ENCODE measurements at places on chromosomes 4 and X.

- no peak for DNase-seq
Measured at GRCh38 chr4:63922146-63922545, 487.1 kb downstream of the TECRL start.

GRCh38 chrX:129925305-129926092 lies 19.5 kb downstream of the UTP14A start:
- peak; percentile 41 for DNase-seq

GRCh38 chr4:66769441-66769840 lies 775.9 kb downstream of the CENPC start:
- no peak for DNase-seq

DNA sequence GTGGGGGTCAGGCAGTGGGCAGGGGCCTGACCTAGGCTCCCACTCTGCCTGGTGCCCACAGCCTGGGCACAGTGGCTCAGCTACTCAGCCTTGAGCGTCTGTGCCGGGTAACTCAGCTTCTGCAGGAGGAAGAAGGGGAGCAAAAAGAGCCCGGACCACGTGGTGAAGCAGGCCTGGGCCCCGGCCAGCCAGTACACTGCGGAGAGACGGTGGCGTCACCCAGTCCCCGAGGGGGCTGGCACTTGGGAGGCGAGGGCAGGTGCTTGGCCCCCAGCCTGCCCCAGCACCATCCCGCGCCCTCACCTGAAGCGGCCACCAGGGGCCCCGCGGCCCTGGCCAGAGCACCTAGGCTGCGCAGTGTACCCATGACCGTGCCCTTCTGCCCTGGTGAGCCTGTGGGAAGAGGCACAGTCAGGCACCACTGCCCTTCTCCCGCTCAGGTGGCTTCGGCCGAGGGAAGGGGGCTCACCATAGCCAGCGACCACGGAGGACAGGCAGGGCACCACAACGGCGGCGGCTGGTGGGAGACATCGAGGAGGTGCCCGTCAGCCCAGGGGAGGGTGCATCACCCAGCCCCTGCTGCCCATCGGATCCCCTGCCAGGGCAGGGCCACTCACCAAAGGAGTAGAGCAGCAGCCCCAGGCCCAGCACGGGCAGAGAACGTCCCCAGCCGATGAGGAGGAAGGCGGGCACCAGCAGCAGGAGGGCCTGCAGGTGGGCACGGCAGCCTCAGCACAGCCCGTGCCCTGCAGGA lies 32.3 kb downstream of the NOP14 start:
- no peak for DNase-seq

DNA sequence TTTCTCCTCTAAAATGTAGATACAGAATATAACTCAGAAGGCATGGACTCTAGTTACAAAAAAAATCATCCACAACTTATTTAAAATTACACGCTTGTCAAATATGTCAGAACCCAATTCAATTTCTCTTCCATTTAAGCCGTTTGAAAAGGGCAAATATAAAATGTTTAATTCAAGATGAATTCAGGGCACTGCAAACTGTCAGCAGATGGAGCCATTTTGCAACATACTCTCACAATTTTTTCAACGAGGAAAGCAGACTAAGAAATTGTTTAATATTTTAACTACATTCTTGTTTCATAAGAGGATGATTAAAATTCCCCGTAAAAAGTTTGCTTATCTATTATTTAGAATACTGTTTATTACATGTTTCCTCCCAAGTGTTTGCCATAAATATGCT lies 321.3 kb upstream of the CPXCR1 start:
- DNase-seq = no peak

DNA sequence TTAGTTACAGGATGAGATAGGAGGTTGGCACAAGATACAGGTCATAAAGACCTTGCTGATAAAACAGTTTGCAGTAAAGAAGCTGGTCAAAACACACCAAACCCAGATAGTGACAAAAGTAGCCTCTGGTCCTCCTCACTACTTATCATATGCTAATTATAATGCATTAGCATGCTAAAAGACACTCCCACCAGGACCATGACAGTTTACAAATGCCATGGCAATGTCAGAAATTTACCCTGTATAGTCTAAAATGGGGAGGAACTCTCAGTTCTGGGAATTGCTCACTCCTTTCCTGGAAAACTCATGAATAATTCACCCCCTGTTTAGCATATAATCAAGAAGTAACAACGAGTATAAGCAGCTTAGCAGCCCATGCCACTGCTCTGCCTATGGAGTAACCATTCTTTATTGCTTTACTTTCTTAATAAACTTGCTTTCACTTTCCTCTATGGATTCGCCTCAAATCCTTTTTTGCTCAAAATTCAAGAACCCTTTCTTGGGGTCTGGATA lies 1254.4 kb downstream of the PCDH7 start:
- DNase-seq = no peak

GRCh38 chr4:99161373-99162099 lies 17.4 kb upstream of the ADH4 start:
- no peak for DNase-seq

- DNase-seq = no peak
Measured at GRCh38 chr4:3648195-3648594, 116.0 kb upstream of the LRPAP1 start.

DNA sequence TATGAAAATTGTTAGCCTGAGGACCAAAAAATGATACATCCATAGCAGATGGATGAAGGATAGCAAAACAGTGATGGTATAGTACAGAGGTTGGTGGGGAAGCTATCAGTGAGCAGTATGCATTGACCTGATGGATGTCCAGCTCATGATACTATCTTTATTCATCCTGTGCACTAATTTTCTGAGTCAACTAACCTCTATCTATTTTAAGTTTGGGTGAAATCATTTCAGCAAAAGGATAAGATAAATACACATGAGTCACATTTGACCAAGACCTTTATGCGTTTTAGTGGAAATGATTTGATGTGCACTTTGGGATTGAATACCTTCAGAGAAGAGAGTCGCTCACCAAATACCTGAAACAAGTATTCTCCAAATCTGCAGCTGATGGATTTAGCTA lies 351.0 kb upstream of the NR3C2 start:
- no peak for DNase-seq

DNA sequence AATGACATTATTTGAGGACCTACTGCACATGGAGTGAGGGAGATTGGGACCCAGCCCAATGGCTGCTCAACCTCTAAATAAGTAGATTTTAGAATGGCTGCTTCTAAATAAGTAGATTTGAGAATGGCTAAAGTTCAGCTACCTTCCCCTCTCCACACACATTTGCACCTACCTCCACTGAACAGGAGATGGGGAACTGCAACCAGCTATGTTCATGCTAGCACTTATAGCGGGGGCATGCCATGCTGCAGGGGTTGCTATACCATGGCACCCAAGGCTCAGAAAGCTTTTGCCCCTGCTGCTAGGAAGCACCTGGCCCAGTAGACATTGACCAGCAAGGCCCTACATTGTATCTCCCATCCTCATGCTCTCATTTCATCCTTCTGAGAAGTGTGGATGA lies 70.2 kb upstream of the MAOA start:
- DNase-seq = no peak

- no peak for DNase-seq
Measured at GRCh38 chr4:78606530-78607095, 55.0 kb downstream of the ANXA3 start.

- DNase-seq = no peak
Measured at GRCh38 chrX:154603438-154604430, 15.3 kb downstream of the CTAG1B start.

- DNase-seq = no peak
Measured at GRCh38 chr4:80790152-80790551, 240.4 kb upstream of the BMP3 start.

DNA sequence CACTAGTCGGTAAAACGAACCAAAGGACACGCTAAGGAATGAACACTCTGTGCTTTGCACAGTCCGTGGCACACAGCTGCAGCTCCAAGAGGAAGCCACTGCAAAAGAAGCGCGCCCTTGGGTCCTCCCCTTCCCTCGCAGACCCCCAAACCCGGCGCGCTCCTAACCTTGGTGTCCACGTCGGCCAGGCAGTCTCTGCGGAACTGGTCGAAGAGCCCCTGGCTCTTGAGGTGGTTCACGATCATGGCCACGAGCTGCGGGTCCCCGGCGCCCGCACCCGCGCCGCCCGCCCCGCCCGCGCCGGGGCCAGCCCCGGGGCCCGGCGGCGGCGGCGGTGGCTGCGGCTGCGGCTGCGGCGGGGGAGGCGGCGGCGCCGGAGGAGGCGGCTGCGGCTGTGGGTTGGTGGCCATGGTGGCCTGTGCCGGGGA lies 333 bp downstream of the BOD1L1 start:
- DNase-seq = no peak

DNA sequence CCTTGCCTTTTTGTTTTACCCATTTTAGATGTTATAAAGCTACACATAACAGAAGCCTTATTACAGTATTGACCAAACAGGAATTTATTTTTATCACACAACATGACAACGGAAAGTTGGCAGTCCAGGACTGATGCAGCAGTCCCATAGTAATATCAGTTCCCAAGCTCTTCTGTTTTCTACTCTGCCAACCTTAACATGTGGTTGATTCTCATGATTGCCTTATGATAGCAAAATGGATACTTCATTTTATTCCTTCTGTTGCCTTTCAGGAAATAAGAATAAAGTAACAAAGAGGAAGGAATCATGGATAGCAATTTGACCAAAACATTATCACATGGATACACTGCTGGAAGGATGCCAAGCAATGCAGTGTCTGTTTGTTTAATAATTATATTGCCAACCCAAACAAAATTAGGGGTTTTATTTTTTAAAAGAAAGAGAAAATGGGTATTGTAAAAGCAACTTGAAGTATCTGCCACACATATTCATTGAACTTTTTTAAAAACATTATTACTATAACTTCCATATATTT lies 275.7 kb downstream of the STPG2 start:
- no peak for DNase-seq

GRCh38 chr4:160847228-160847627 lies 1316.6 kb downstream of the FSTL5 start:
- no peak for DNase-seq
